ENCODE measurements at places on chromosomes 1 and 21.

- no peak for DNase-seq
Observed at GRCh38 chr1:219514728-219515127, 98.2 kb downstream of the ZC3H11B start.

DNA sequence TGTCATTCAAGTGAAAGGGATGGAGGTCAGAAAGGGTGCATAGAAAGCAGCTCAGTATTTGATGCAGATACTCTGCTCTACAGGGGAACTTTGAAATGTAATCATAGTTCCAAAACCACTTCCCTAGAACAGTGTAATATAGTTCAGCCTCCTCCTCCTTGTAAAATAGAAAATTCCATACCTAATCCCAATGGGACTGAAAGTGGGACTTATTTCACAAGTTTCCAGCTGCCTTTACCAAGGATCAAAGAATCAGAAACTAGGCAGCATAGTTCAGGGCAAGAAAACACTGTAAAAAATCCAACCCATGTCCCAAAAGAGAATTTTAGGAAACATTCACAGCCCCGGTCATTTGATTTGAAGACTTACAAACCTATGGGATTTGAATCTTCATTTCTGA lies 8.1 kb upstream of the TMCO2 start:
- DNase-seq = no peak

DNA sequence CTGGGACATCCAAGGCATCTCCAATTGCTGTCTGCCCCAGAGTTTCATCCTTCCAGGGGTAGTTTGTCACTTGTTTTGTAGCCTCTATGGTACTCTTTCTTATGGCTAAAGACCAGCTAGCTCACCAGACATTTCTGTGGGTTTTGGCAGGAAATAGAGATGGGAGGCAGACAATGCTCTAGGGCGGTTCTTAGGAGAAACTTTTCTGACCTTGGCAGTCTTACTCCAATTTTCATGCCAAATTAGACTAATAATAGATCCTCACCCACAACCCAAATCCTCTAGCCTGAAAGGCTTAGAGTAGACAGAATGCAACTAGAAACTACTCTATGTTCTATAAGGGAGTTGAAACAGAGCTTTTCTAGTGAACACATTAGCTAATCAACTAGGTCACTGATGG lies 69.8 kb downstream of the LRIG2 start:
- no peak for DNase-seq

- no peak for DNase-seq
Observed at GRCh38 chr1:180489313-180489712, 13.1 kb downstream of the ACBD6 start.

DNA sequence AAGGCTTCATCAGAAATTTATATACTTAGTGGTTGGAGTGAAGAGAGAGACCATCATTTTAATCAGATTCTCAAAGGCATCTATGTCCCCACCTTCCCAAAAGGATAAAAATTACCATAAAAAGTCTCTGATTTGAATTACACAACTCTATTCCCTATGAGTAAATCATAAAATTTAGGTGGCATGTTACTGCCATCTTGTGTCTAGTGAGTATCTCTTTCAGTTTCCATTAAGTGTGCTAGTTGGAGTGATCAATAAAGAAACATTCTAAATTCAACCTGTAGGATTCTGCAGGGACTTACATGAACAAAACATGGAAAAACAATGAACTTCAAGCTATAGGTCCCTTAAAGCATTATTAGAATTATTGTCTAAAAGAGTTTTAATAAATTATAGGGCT lies 655.4 kb downstream of the LTN1 start:
- DNase-seq = no peak

GRCh38 chr1:52914463-52914862 lies 7.1 kb downstream of the ECHDC2 start:
- no peak for DNase-seq

DNA sequence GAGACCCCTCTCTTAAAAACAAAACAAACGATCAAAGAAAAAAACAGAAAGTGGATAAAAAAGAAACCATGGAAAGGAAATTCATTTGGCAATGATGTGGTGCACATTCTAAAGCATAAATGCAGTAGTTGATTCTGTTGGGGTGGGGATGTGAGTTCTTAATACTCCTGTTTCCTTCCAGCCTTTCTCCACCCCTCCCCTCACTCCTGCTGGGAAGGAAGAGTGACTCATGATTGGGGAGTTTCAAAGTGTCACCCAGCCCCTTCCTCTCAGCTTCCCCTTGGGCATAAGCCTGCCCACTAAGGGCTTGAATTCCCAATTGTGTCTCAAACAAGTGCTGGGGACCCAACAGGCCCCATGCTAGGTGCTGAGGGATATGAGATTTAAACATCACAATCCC lies 6.7 kb upstream of the PINK1 start:
- no peak for DNase-seq

Data from tibial nerve (tissue), 4 donors.